ENCODE measurements at places on chromosomes 12 and 14. TPM values are rescaled to one million over a fixed set of nuclear protein-coding genes. Genes with fewer than 3 reads are reported as not detected.

GRCh38 chr12:105977652-105978051 lies 161.1 kb downstream of the NUAK1 start:
- DNase-seq = no peak

Gene RAB5B
- total RNA-seq = 86.5 TPM

Gene ZDHHC22
- total RNA-seq = 5.9 TPM

DNA sequence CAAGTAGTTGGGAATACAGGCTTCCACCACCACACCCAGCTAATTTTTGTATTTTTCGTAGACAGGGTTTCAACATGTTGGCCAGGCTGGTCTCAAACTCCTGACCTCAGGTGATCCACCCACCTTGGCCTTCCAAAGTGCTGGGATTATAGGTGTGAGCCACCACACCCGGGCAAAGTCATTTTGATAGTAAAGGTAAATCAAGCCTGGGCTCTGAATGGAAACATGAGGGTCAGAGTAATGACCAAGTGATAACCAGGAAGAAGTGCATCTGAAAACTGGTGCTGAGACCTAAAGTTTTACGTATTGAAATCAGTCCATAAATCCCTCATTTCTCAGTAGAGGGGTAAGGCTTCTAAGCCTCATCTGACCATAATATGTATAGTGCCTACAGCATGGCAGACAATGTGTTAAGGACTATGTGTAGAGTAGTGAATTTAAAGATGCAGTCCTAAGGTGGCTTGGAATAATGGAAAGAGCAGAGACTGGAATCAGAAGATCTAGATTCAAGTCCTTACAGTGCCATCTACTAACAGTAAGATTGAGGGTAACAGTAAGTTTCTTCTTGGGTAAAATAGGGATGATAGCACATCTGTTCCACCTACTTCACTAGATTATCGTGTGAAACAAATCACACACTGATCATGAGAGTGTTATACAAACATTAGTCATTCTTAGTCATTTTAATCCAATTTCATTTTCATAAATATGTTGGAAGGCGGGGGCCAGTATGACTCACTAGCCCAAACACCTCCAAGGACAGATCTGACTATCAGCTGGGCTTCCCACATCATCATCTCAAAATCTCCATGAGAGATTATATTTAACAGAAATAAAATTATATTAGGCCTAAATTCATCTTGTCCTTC lies 11.2 kb downstream of the MAP4K5 start:
- no peak for DNase-seq

Gene OR4K14
- total RNA-seq = not detected

DNA sequence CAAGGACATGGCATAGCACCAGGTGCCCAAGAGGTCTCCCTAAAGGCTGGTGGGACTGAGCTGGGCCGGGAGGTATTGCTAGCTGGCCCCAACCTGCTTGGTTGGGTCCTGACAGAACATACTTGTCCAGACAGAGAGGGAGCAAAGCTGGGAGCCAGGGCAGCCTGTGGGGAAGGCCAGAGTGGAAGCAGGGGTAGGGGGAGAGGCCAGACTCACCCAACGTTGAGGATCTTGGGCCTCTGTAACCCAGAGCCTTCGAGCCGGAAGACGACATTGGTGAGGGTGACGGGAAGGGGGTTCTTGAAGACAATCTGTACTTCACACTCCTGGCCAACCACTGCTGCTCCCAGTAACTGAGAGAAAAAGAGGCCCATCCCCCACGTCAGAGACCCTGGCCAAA lies 9.0 kb downstream of the TGM1 start:
- DNase-seq = no peak

Gene FAM90A1
- not detected for total RNA-seq

- no peak for DNase-seq
These were observed 7.8 kb downstream of the PITPNM2 start for GRCh38 chr12:123142921-123143735.

Gene RTL1
- 0.09 TPM for total RNA-seq

Gene RPGRIP1
- total RNA-seq = not detected

DNA sequence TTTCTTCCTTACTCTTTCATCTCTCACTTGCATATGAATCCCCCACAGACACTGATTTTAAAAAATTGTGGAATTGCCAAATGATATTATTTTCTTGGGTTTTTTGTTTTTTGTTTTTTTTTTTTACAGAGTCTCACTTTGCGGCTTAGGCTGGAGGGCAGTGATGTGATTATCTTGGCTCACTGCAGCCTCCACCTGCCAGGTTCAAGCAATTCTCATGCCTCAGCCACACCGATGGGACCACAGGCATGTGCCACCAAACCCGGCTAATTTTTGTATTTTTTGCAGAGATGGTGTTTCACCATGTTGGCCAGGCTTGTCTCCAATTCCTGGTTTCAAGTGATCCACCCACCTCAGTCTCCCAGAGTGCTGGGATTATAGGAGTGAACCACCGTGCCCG lies 68.2 kb downstream of the BCAT1 start:
- no peak for DNase-seq

Gene TAS2R42
- not detected for total RNA-seq

Gene ASPG
- not detected for total RNA-seq

Gene ADAM21
- not detected for total RNA-seq

Gene NID2
- total RNA-seq = 42.5 TPM

Gene RFX4
- 52.1 TPM for total RNA-seq

- DNase-seq = no peak
These were observed 64.9 kb upstream of the DAAM1 start for GRCh38 chr14:59123531-59123930.

GRCh38 chr12:76921100-76921471 lies 42.3 kb upstream of the CSRP2 start:
- DNase-seq = no peak

DNA sequence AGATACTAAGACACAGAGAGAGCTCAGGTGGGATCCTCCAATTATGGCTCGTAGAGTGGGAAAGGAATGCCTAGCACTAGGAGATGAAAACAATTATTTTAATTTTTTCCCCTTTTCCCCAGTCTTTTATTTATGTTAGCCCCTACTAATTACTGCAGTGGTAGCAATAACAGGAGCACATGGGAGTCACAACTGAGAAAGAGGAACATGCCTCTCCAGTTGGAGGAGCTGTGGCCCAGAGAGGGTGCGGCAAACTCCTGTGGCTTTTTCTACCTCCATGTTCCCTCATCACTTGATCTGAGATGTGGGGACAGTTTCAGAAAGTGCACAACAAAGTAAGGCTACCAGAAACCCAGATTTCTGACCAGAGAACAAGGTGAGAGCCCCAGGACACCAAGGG lies 25.9 kb upstream of the POC1B start:
- DNase-seq = no peak

DNA sequence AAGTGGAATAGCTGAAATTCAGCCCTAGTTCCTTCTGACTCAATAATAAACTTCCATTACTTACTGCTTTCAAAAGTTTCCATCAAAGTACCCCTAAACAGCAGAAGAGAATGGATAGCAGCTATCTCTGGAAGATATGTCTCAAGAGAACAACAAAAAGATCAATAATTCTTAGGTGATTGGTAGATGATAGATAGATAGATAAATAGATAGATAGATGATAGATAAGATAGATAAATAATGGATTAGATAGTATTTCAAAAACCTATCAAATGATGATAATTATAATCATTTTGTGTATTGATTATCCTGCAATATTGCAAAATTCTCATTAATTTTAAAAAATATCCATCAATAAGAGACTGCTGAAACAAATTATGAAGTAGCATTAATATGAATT lies 97.4 kb upstream of the CCND2 start:
- no peak for DNase-seq

Gene INHBE
- total RNA-seq = 0.36 TPM

Gene OR4K2
- total RNA-seq = not detected

DNA sequence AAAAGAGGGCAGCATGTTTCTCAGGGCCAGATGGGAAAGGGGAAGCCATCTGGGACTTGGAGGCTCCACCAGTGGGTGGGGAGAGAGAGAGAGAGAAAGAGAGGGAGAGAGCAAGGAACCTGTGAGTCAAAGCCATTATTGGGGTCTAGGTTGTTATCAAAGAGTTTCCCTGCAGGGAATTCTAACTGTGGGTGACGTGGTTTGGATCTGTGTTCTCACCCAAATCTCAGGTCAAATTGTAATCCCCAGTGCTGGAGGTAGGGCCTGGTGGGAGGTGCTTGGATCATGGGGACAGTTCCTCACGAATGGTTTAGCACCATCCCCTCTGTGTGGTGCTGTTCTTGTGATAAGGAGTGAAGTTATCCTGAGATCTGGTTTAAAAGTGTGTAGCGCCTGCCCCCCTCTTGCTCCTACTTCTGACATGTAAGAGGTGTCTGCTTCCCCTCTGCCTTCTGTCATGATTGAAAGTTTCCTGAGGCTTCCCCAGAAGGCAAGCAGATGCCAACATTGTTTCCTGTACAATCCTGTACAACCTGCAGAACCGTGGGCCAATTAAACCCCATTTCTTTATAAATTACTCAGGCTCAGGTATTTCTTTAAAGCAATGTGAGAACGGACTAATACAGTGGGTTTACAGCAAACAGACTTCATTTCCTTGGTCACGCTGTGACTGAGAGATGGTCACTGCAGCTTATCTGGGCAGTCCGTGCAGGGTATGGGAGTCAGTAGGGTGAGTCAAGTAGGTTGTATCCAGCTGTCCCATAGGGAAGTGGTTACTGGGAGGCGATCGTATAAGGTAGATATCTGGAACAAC lies 52.4 kb downstream of the CCDC91 start:
- no peak for DNase-seq

DNA sequence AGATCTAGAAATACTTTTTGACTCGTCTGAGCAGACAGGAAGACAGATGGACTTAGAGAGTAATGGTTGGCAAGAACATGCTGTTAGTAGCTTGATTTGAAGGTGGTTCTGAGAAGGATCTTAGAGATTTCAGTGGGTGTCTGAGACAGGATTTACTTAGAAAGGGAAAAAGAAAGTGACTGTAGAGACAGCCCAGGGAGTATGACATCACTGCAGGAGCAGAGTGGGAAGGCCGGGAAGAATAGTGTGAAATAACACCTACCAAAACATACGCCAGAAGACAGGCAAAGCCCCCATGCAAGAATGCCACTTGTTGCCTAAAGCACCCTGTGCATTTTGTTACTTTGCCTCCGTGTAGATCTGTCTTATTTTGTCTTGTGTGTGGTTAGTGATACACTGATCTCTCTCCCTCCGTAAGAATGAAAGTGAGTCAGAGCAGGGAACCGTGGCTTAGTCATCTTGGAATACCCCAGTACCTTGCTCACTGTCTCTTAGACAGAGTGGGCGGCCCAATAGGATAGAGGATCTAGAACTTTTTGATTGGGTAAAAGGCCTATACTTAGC lies 161.3 kb upstream of the IFNG-AS1 start:
- no peak for DNase-seq

Gene AMDHD1
- total RNA-seq = 0.30 TPM

Gene HOTAIR
- not detected for total RNA-seq

DNA sequence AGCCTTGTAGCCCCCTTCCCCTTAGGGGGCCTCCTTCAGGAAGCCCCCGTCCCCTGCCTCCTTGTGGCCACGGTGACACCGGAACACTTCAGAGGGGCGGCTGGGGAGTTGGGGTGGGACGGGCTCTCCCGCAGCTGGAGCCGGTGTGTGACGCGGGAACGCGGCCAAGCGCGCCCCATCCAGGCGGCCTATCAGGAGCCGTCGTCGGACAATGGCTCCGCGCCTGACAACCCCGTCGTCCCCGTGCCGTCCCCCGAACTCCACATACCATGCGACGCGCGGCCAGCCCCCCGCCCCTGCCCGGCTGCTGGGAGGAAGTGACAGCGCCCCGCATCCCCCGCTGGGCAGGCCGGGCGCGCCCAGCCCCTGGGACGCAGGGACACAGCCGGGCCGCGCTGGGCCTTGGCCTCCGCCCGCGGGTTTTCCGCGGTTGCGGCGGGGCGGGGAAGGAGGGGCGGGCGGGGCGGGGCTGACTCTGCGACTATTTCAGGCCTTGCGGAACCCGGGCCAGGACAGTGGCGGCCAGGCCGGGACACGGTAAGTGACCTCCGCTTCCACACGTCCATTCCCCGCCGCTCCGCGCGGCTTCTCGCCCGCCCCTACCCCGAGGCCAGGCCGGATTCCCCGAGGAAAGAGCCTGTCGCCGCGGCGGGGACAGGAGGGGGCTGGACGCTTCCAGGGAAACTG lies at the start of gene TNFAIP2:
TNFAIP2 (plus strand) TSS at position 515 of the 687 bp plus-strand sequence. CDS start 2,997 bp downstream, outside the sequence.
- no peak for DNase-seq

Gene POTEM
- not detected for total RNA-seq

DNA sequence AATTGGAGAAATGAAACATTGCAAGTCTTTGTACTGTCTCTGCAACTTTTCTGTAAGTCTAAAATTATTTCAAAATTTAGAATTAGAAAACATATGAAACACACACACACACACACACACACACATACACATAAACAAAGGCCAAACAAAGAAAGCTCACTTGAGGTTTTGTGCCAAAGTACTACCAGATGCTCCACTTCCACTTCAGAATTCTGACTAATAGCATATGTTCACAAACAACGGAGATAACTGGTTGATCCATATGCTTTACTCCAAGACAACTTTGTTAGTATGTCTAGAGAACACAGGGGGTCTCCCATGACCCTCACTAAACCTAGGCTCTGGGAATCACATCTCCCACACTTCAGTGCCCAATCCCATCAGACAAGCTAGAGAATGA lies 133.8 kb upstream of the CLEC14A start:
- no peak for DNase-seq

Gene TCL1B
- total RNA-seq = not detected

Gene NRXN3
- total RNA-seq = 2.5 TPM

DNA sequence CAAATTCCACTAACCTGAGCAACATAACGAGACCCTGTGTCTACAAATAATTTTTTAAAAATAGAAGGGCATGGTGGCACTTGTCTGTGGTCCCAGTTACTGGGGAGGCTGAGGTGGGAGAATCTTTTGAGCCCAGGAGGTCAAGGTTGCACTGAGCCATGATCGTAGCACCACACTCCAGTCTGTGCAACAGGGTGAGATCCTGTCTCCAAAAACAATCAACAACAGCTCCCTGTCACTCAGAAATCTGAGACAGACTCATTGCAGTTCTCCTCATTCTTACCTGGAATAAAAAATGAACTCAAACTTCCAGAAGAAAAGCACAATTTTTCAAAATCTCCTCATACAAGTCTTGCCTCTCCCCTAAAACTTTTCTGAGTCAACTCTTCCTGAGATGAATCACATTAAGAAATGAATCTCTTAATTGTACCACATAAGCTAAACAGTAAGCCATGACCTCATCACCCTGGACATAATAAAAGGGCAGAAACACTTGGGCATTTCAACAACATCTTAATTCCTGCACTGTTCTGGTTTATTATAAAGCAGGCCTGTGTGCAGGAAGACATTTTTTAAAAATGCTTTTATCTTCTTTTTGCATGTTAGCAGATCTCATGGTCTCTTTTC lies 214.3 kb upstream of the CDKN3 start:
- no peak for DNase-seq

- DNase-seq = no peak
These were observed 6.7 kb downstream of the DLST start for GRCh38 chr14:74888164-74889158.

DNA sequence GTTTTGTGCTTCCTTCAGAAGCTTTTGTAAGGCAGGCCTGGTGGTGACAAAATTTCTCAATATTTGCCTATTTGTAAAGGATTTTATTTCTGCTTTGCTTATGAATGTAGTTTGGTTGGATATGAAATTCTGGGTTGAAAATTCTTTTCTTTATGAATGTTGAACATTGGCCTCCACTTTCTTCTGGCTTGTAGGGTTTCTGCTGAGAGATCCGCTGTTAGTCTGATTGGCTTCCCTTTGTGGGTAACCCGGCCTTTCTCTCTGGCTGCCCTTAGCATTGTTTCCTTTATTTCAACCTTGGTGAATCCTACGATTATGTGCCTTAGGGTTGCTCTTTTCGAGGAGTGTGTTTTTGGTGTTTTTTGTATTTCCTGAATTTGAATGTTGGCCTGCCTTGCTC lies 58.2 kb downstream of the NUBPL start:
- DNase-seq = no peak

Gene OAS1
- not detected for total RNA-seq

Gene SLC38A4
- total RNA-seq = not detected

Gene OTX2
- 0.84 TPM for total RNA-seq

GRCh38 chr14:71753126-71753830 lies 179.0 kb upstream of the RGS6 start:
- DNase-seq = peak; percentile 82

Data from neural crest cell (in vitro differentiated cells).